ENCODE measurements at places on chromosomes 3 and 15.
A peak's percentile ranks its signal among the peaks of the same experiment; 100 is the strongest.

- no peak for DNase-seq
Measured at GRCh38 chr15:88981244-88982215, 68.4 kb upstream of the MFGE8 start.

GRCh38 chr3:151477591-151478334 lies 16.9 kb upstream of the IGSF10 start:
- no peak for DNase-seq

DNA sequence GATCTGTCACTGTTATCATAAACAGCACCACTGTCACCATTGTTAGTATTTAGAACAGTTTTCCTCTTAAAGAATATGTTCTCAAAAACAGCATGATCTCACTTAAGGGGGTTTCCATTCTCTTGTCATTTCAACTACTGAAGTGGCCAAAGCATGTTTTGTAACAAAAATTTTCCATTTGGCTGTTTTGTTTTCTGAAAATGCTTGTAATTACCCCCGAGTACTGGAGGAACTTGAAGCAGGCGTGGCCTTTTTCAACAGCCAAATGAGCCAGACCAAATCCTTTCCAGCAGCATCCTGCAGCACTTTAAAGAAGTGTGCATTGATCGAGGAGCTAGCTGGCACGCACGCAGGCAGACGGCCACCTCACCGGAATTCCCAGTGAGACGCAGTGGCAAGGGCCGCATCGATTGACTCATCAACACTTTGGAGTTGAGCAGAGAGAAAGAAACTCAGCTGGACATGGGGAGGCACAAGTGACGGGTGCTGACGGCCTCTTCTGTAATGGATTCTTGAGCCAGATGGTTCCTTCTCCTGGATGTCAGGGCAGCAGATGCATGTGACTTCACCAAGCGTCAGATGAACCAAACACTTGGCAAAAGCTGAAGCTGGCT lies 234.3 kb upstream of the IGF1R start:
- no peak for DNase-seq

DNA sequence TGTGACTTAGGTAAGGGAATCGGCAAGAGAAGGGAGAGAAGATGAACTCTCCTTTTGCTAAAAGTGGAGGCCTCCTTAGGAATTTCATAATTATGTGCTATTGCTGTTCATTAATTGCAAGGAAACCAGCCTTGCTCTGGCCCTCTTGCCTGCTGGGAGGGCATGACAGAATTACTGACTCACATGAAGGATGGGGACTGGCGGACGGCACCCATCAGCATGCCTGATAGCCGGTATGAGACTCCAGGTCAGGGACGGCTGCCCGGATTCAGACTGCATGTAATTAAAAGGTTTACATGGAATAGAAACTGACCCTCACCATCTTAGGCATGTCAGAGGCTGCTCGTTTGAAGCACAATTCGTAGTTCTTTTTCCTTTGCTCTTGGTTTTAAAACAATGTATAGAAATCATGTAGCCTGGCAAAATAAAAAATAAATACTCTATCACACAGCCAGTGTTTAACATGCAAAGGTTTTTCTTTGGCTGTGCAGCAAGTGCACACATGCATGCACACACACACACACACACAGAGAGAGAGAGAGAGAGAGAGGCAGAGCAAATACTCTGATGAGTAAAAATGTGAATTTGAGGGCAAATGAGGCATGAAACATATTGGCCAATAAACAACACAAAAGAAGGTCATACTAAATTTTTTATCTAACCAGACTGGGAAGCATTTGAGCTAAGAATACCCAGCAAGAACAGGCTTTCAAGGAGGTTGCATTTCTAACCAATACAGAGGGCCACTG lies 82.7 kb downstream of the FOXB1 start:
- DNase-seq: no peak

- DNase-seq: no peak
Measured at GRCh38 chr15:42832576-42832975, 88.0 kb downstream of the TTBK2 start.

DNA sequence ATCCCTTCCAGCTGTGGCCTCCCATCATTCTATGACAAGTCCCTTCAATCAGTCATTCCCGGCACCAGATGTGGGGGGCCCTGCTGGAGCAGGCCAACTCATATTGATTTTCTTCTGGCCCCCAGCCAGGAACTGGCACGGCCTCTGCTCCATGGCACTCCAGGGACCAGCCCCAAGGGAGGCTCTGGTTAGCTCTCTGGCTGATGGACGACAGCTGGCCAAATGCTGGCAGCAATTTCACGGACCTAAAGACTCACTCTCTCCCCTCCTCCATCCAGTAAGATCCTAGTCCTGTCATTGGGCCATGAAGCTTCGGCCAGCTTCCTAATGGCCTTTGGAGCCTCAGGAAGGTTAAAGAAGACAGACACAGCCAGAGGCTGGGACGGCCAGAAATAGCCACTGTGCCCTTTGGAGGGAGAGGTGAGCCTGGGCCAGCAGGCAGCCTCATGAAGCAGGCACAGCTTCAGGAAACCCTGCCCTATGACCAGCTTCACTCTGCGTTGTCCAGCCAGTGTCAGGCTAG lies 131.0 kb downstream of the MEX3B start:
- DNase-seq: no peak

GRCh38 chr15:27686971-27687370 lies 412.1 kb downstream of the OCA2 start:
- no peak for DNase-seq

GRCh38 chr15:89621547-89621946 lies 33.7 kb downstream of the KIF7 start:
- DNase-seq: no peak

DNA sequence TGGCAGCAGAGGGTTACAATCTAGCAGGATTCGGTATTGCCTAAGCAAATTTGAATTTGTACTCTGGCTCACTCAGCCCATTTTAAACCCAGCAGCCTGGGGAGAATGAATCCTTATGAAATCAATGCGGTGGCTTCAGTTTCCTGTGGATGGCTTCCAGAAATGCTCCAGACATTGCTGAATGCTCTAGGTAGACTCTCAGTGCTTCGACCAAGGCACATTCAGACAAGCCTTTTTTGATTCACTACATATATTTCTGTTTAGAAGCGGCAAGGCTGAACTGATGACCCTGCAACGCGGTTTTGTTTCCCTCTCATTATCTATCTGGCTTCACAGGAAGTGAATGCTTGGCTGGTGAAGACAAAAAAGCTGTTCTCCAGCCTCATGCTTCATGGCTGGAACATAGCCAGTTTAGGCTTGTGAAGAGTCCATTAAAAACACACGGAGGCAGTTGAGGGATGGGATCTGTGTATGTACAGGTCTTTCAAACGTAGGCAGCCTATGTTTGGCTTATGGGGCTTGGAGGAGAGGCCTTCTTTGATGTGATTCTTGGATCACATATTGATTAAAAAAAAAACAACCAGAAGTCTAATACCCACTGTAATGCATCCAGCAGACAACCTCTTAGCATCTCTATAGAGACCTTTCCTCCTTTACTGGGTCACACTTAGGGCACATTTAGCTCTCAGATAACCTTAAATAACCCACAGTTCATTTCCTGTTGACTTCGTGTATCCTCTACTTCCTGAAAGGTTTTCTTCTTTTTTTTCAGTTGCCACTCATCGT lies 400.2 kb upstream of the TBL1XR1 start:
- peak; percentile 34 for DNase-seq

DNA sequence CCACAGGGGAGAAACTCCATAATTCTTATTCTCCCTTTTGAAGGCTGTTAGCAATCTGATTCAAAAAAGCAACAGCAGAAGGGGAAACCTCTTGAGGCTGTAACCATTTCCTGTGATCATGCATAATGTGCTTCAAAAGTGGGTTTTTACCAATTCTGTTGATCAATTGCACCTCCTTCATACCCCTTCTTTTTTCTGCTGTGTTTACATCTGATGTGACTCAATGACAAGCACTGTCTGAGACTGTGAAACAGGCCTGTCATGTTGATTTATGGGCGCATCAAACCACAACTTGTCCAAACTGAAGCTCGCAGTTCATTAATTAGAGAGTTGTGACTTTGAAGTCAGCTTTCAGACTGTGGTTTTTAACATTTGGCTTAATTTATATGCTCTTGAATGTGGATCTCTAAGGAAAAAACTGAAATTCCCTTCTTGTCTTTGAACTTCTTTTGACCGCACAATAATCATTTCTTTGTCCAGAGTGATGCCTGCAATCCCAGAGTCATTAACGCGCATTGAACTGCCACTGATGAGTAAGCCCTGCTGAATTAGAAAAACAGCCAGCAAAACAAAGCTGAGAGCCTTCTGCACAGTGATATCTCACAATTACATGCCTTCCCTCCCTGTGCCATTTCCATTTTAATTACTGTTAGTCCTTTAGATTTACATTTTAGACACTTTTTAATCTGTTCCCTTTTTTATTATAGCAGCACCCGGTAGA lies 532.8 kb downstream of the FOXP1 start:
- DNase-seq: no peak

DNA sequence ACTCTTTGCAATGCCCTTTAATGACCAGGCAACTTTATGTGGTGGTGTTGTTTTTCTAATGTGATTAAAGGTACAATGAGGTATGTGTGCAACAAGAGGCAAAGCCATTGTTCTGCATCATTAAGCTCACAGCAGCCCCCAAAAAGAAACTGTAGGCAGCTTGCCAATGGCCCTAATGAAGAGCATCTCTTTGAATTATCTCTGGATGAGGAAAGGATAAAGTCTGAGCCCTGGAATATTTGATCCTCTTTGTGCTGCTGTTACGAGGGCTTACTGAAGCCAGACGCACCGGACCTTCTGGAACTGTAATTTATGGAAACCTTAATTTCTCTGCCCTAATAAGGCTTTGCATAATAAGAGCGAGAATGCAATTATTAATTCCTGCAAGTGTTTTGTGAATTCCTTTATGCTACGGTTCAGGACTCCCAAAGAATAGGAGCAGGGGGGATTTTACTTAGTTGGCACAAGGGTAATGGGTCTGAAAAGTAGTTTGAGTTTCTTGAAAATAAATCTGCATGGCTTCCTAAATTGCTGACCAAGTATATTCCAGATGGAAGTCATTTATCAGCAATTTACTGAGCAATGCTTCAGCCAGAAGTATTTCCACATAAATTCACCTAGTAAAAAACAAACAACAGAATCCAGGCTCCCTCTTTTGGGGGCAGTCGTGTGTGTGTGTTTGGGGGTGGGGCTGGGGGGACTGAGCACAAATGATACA lies 193.4 kb downstream of the PDZRN3 start:
- no peak for DNase-seq

GRCh38 chr3:46466273-46466672 lies 1.6 kb upstream of the LTF start:
- DNase-seq: no peak

DNA sequence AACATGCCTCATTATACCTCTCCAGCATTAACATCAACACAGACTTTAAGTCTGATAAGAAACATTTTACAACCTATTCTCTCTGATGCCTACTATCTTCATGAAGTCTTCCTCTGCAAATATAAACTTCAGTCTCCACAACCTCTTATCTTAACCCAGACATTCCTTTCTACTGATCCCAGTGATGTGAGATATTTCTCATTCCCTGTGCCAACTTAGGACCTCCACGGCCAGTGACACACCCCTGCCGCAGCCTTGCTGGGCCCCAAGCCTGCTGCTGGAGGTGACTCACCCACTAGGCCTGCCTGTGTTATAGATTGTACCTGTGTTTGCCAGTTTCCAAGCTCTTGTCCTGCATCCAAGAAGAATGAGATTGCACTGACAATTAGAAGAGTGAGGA lies 734.5 kb upstream of the CADM2 start:
- DNase-seq: no peak

GRCh38 chr15:91752081-91752785 lies 101.3 kb upstream of the SLCO3A1 start:
- no peak for DNase-seq

- no peak for DNase-seq
Measured at GRCh38 chr15:61598655-61599054, 369.6 kb upstream of the RORA start.

GRCh38 chr15:68484696-68485400 lies 52.9 kb upstream of the ITGA11 start:
- DNase-seq: no peak

DNA sequence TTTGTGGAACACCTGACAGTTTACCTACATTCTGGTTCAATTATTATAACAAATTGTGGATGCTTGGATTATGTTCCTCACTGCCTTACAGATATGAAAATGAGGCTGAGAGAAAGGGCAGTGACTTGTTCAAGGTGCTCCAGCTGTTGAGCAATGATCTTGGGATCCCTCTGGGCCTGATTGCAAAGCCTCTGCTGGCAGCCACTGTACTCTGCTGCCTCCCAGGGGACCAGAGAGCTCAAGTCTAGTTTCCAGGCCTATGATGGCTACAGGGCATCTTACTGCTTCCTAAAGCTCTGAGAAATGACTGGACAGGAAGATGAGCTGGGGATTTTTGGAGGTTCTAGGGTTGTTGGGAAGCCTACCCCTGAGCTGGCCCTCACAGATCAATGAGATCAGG lies 2.3 kb upstream of the SHC4 start:
- no peak for DNase-seq

GRCh38 chr15:77070180-77070494 lies 772 bp downstream of the TSPAN3 start:
- DNase-seq: no peak

- DNase-seq: no peak
Measured at GRCh38 chr15:89566181-89566580, 9.1 kb upstream of the TICRR start.

GRCh38 chr3:64501298-64501906 lies 186.4 kb downstream of the ADAMTS9 start:
- no peak for DNase-seq

DNA sequence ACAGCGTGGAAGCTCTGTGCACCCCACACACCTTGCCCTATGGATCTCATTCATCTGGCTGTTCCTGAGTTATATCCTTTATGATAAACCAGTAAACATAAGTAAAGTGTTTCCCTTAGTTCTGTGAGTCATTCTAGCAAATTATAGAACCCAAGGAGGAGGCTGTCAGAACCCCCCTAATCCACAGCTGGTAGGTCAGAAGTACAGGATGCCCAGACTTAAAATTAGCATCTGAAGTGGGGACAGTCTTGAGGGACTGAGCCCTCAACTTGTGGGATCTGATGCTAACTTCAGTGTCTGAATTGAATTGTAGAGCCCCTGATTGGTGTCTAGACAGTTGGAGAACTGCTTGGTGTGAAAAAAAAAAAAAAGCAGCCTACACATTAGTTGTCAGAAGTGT lies 75.1 kb downstream of the B3GNT5 start:
- DNase-seq: no peak

GRCh38 chr15:66720206-66721010 lies 18.4 kb downstream of the SMAD6 start:
- DNase-seq: no peak

- no peak for DNase-seq
Measured at GRCh38 chr3:30610702-30611368, 4.4 kb downstream of the TGFBR2 start.
